Right atrium auricular region (tissue), 2 donors: ENCODE measurements at places on chromosomes 5 and 9. TPM values are rescaled to one million over a fixed set of nuclear protein-coding genes. Genes with fewer than 3 reads are reported as not detected.

Gene GMCL2
- total RNA-seq: not detected

Gene FAT2
- total RNA-seq: not detected

DNA sequence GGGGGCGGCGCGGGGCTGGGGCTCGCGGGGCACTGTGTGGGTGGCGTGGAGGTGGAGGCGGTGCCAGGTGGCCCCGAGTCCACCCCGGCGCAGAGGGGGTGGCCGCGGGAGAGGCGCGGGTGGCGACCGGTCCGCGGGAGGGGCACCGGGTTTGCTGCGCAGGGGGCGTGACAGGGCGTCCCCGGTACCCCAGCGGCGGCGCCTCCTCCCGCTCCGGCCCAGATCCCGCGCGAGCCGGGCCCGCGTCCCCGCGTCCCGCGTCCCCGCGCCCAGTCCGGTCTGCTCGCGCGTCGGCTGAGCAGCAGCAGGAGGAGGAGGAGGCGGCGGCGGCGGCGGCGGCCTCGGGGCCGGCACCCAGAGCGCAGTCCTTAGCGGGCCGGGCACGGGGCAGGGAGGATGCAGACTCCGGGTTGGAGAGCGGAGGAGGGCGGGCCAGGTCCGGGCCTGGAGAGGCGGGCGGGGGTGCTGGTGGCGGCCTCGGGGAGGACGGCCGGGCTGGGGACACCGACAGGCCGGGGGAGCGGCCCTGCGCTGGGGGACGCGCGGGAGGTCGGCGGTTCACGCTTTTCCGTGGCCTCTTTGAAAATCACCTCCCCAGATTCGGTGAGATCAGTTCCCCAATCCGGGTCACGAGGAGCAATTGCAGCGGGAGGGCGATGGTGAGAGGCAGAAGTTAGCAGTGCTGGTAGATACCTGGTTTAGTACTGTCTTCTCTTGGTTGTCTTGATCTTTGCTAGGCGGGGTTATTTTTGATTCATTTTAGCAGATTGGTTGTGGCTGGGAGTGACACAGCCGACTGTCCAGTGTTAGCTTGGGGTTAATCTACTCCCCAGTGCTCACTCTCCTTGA is 1.7 kb downstream of the TRIO start:
- peak; percentile 66 for DNase-seq

GRCh38 chr9:5493679-5494511 is 16.4 kb upstream of the PDCD1LG2 start:
- no peak for DNase-seq

GRCh38 chr5:39158127-39158593 is 61.2 kb downstream of the FYB1 start:
- peak; percentile 63 for DNase-seq
